PC-3 (cell line): ENCODE measurements at places on chromosomes 4 and X.

DNA sequence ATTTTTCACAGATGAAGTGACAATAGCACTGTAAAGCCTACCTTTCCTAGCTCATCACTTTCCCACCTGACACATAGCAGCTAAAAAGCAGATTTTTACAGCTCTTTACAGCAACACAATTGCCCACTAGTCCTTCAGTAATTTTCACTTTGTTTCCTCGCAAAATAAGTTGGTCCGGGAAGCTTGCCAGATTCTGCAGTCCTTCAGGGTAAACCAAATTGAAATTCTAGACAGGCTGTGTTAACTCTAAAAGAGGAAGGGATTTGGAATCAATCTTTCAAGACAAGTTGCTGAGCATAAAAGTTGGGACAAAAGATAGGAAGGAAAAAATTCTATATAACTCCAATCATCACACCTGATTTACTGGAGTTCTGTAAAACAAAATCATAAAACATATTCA lies 8.7 kb downstream of the C1QTNF7 start:
- peak; percentile 22 for DNase-seq

DNA sequence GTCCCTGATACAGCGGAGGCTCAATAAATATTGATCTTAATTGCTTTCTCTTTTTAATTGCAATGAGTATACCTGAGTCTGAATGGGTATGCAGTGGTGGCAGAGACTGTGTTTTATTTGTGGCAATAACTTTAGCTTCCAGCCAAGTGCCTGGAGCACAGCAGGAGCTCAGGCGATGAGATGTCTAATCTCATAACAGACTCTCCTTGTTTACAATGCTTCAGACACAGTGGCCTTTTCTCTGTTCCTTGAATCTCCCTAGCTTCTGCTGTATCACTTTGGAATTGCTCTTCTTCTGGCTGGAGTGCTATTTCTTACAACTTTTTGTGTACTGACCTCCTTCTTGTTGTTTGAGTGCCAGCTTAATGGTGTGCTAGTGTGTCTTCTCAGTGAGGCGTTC lies 91.5 kb upstream of the UNC5C start:
- DNase-seq: no peak

DNA sequence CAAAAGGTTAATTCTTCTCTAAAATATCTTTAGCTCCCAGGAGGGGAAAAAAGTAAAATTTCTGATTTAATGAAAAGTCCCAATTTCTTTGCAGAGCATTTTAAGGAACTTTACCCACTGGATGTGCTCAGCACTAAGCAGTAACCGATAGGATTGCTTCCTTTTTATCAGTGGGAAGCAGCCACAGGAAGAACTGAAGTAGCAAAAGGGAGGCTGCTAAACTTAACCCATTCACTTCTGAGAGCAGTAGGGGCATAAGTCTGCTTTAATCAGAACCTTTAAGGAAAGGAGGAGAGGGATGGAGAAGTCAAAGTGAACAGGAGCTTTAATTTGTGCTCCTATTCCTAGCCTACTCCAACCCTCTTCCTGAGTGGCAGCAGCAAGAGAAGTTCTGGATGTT lies at the start of gene F8:
Gene F8, minus strand, starts transcription at position 139 of the 400 bp plus-strand sequence. CDS start 171 bp downstream, outside the sequence.
- no peak for DNase-seq

DNA sequence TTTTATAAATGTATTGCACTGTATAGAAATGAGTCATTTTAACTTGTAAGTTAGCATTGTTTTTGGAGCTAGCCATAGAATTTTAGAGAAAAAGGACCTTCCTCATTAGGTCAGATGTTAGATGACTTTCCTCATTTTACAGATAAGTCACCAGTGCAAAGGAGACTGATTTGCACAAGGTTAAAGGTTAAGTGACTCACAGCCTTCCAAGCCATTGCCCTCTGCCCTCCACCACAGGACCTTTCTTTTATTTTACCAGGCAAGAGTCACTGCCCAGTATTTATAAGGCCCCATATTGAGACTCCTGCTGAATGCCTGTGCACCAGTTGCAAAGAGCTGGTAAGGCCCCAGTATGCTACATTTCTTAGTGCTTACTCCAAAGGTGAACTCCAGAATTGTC lies 4.2 kb upstream of the ABCG2 start:
- no peak for DNase-seq

DNA sequence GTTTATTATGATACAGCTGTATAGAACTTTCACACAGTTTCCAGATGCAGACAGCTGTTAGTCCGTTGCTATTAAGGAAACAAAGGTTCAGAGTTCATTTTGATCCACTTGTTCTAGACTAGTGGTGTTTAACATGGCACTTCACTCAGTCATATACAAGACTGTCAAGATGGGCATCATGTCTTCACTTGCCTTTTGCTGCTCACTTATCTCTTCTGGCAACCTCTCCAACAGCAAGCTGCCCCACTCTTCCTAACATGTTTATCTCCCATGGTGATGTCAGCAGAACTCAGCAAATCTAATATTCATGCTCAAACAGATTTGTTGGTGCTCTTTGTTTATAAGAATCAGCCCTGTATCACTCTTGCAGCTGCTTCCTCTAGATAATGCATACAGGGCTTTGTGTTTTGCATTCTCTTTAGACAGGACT lies 236.2 kb upstream of the HAND2 start:
- DNase-seq: no peak

DNA sequence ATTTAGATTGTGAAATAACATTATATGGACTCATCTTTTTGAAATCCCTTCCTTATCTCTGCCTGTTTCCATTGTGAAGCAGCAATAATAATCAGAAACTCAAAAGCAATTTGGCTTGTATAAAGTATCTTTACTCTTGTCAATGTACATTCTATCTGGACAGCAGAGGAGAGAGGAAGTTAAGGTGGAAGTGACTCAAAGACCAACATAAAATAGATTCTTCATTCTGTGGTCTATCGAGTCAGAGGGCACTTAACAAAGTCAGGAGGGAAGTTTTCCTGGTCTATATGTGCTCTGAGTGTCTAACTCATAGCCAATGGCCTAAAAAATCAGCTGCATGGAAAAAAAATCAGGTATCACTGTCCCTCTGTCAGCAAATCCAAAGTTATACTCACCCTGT lies 155.5 kb downstream of the EMCN start:
- peak; percentile 41 for DNase-seq

- DNase-seq: no peak
Measured at GRCh38 chr4:3746701-3747580, 19.2 kb upstream of the ADRA2C start.

- DNase-seq: peak; percentile 93
Measured at GRCh38 chr4:53591372-53591892, at the start of gene LNX1. LNX1 (minus strand) TSS chr4:53591486; CDS start chr4:53574002, 17,484 bp downstream.

DNA sequence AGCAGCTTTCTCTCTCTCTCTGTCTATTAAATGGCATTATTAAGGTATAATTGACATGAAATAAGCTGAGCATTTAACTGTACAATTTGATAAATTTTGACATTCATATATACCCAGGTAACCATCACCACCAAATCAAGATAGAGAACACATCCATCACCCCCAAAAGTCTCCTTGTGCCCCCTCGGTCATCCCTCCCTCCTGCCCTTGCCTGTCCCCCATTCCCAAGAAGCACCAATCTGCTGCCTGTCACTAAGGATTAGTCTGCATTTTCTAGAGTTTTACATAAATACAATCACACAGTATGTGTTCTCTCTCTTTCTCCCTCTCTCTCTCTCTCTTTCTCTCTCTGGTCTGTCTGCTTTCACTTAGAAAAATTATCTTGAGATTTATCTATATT lies 25.0 kb upstream of the TMEM154 start:
- no peak for DNase-seq

DNA sequence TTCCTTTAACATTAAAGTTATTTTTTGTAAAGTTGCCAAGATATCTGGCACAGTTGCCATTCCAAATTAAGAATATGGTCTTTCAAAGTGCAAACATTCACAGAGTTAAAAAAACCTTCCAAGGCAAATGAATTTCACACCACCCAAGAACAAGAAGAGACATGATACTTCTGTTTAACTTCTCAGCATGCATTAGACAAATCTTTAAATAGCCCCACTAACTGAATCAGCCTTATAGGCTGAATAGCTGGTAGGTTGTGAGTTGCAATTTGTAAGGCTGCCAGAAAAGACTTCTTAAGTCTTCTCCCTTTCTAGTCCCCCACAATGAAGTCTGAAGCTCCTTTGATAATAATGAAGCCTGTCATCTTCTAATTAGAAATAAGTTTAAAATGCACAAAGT lies 95.6 kb downstream of the MAPK10 start:
- DNase-seq: no peak

DNA sequence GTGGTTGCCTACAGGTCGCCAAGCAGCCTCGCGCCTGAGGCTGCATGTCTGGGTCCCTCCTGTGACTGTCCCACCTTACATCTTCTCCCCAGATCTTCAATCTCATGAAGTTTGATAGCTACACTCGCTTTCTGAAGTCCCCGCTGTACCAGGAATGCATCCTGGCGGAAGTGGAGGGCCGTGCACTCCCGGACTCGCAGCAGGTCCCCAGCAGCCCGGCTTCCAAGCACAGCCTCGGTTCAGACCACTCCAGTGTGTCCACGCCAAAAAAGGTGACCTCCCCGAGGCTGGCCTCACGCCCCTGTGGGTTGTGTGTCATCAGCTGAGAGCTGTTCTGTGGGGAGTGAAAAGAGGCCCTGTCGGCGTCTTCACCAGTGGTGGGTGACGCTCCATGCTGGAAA lies 24.9 kb upstream of the HGFAC start:
- DNase-seq: no peak

- DNase-seq: peak; percentile 8
Measured at GRCh38 chrX:118115953-118116712, 477 bp downstream of the KLHL13 start.

GRCh38 chrX:53383376-53384076 lies 38.9 kb downstream of the SMC1A start:
- no peak for DNase-seq

DNA sequence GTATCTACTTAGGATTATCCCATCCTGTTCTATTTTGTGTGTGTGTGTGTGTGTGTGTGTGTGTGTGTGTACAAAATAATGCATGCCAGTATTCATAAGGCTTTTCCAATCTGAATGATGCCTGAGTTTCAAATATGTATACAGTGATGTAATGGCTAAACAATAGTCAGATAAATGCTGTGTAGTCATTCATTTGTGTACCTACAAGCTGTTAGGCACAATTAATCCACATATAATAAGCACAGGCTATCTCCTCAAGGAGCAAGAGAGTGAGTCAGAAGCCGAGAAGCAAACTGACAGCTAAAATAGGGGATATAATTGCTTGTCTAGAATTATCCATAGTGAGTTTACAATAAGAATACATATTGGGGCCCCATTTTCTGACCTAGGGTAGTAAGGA lies 15.7 kb downstream of the DMD start:
- no peak for DNase-seq

DNA sequence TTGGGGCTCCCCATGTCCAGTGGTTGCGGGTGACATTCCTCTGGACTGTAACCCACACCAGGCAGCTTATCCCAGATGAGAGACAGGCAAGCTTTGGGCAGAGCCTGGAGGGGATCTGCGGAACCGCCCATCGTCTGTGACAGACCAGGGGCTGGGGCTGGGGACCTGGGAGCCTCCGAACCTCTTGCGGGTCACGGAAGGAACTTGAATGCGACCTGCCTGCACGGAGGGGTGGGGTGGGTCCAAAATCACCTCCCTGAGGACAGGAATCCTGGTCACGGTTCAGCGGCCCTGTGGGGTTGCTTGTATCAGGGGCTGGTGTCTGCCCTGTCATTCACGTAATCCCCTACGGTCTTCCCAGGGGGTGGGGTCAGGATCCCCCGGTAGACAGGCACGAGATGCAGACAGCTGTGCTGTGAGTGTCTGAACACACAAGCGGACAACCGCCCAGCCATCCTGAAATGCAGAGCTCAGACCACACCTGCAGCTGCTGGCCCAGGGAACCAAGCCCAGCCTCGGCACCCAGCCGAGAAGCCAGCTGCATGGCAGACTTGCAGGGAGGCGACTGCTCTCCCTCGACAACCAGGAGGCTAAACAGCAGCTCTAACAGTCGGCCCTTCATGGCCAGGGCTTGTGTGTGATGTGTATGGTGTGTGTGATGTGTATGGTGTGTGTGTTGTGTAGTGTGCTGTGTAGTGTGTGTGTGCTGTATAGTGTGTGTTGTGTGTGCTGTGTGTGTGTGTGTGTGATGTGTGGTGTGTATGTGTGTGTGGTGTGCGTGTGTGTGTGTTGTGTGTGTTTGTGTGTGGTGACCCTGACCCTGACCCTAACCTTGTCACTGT lies 105.9 kb upstream of the ADRA2C start:
- no peak for DNase-seq

DNA sequence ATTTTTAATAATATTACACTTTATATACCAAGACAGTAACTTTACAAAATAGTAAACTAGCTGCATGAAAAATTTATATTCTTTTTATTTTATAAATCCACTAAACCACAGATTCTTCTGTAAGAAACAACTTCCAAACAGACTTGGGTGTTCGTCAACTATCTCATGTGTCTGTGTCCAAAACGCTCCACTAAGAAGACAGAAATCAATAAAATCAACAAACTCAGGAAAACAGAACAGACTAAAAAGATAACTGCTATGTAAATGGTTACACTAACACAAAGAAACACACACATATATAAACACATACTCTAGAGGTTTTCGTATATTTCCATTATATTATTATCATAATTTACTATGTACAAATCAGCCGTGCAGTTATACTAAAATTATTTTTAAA lies 158.4 kb downstream of the PPP3CA start:
- DNase-seq: no peak

- DNase-seq: peak; percentile 23
Measured at GRCh38 chr4:147360301-147360700, 120.6 kb upstream of the EDNRA start.

DNA sequence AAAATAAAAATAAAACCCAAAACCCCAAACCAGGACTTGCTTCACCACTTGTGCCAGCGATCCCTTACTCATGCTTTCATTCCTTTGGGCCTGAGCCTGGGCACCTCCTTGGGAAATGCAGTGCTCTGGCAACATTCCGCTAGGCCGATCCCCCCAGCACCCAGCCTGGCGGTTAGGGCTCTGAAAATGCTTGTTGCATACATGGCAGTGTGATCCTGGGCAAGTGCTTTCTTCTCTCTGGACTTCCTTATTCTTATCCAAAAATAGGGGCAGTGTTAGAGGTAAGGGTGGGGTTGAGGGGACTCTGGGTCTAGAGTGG lies 4.6 kb downstream of the ZNF185 start:
- no peak for DNase-seq

DNA sequence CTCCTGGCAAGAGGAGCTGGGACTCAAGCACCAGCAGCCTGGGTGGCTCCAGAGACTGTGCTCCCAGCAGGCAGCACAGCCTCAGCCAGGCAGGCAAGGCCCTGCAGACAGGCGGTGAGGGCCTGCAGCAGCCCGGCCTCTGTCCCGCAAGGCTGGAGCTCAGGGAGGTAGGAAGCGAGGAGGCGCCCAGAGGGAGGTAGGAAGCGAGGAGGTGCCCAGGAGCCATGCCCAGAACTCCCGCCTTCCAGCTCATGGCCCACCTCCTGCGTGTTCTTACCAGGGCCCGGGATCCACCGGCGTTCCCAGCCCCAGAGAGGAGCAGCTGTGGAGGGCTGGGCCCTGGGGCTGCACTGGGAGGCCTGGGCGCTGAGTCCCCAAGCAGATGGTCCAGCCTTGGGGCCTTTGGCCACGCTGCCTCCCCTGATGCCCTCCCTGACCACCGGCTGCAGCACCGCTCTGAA lies 133.1 kb downstream of the HMX1 start:
- no peak for DNase-seq

- no peak for DNase-seq
Measured at GRCh38 chr4:11261066-11261850, 167.4 kb downstream of the HS3ST1 start.

GRCh38 chr4:100421361-100421978 lies 96.4 kb downstream of the EMCN start:
- DNase-seq: peak; percentile 43
